ENCODE measurements at places on chromosomes 2 and 18. TPM values are rescaled to one million over a fixed set of nuclear protein-coding genes. Genes with fewer than 3 reads are reported as not detected.
A peak's percentile ranks its signal among the peaks of the same experiment; 100 is the strongest.

- DNase-seq: no peak
Measured at GRCh38 chr2:150325656-150326314, 161.7 kb downstream of the RND3 start.

The TMEFF2 gene
- 21.6 TPM for polyA plus RNA-seq

- peak; percentile 45 for DNase-seq
Measured at GRCh38 chr2:101619191-101619591, 78.3 kb upstream of the MAP4K4 start.

The RAB6C gene
- 0.33 TPM for polyA plus RNA-seq

The FEV gene
- not detected for polyA plus RNA-seq

DNA sequence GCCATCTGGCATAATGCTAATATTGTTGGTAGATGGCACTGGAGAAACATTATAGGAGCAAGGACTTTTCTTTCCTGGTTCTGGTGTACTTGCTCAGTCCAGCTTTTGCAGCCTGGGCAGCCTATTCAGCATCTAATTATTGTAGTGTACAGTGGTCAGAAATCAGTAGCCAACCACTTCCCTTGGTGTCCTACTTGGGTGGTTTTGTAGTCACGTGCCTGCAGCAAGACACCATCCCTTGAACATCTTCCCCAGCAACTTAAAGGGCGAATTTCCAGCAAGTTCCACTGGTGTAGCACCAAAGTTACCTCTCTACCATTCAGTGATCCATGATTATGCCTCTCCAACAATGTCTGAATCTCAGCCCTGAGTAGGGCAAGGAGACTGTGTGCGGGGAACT is 557.6 kb downstream of the SATB2 start:
- DNase-seq: no peak

DNA sequence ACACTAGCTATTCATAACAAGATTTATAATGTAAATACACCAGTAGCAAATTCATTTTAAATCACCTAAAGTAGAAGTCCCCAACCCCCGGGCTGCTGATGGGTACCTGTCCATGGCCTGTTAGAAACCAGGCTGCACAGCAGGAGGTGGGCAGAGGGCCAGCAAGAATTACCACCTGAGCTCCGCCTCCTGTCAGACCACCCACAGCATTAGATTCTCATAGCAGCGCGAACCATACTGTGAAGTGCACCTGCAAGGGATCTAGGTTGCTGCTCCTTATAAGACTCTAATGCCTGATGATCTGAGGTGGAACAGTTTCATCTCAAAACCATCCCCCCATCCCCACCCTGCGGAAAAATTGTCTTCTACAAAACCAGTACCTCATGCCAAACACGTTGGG is 71.3 kb downstream of the KANSL1L start:
- no peak for DNase-seq

- DNase-seq: no peak
Measured at GRCh38 chr2:239866350-239866749, 158.8 kb downstream of the NDUFA10 start.

DNA sequence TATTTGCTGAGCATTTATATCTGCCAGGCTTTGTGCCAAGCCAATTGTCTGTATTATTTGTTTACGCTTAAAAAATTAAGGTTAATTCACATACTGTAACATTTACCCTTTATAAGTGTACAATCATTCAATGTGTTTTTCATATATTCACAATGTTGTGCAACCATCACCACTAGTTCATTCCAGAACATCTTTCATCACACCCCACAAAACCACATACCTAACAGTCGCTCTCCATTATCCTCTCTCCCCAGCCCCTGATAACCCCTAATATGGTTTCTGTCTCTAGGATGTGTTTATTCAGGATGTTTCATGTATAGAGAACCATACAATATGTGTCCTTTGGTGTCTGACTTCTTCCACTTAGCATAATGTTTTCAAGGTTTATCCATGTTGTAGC is 234.1 kb downstream of the INSIG2 start:
- DNase-seq: no peak

GRCh38 chr2:219552382-219553167 is 8.7 kb downstream of the TMEM198 start:
- DNase-seq: peak; percentile 81

DNA sequence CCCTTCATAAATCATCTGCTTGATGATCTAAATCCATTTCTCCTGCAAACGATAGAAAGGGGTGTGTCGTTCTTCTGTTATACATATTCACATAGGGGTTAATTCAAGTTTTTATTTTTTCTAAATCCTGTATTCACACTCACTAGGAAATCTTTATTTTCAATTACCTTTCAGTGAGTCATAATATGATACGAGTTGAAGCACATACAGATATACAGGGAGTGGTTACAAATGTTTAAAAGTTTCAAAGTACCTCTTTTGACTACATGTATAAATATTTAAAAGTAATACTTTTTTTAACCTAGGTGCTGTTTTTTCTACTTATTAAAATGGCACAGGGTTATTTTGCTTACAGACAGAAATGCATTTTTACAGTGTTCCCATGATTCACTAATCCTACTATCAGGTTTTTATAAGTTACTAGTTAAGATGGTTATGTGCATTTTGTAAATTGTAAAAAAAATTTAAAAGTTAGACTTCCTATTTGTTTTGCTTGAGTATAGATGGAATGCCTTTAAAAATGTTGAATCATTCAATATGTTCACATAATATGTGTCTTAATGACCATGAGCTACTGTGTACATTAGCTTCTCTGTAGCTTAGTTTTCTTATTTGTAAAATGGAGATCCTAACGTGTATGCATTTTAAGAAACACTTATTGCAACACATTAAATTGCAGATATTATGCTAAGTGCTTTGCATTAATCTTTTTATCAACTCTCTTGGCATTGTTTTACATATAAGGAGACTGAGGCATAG is 1378.1 kb downstream of the DSC3 start:
- DNase-seq: no peak

DNA sequence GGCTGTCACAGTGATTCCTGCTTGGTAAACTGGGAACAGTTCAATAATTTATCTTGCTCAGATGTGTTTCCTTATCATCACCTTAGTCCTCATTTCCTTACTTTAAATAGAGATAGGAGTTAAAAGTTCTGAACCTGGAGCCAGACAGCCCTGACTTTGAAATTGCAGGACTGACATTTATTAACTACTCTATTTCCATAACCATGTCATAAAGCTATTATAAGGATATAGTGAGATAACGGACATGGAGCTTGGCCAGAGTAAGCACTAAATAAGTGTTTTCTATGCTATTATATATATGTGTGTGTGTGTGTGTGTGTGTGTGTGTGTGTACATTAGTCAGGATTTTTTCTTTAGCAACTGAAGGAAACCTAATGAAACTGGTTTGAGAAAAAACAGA is 13.1 kb downstream of the NT5DC4 start:
- no peak for DNase-seq

- DNase-seq: no peak
Measured at GRCh38 chr2:43179942-43180341, 46.5 kb downstream of the ZFP36L2 start.

GRCh38 chr2:174331595-174332216 is 3.0 kb upstream of the SP9 start:
- no peak for DNase-seq

The FBXO36 gene
- polyA plus RNA-seq: 2.2 TPM

GRCh38 chr2:48870503-48870902 is 115.0 kb upstream of the LHCGR start:
- DNase-seq: no peak

- no peak for DNase-seq
Measured at GRCh38 chr2:85873679-85874078, 15.1 kb downstream of the ST3GAL5 start.

The PARD6G gene
- polyA plus RNA-seq: 12.7 TPM

DNA sequence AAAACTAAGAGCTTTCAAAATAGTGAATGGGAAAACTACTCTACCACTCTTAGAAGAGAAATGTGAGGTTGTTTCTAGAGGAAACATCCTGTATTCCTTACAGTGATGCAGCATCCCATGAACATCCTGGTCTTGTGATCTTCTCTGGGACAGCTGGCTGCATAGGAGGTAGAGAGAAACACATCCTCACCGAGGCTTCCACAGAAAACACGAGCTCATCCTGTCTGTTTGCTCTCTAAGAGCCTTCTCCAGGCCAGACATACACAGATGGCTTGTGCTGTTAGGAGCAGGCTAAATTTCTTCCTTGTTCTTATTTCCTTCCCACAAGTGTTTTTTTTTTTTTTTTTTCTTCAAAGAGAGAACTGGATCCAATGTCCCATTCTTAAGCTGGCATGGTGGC is 14.7 kb upstream of the FZD7 start:
- no peak for DNase-seq

The ABCG8 gene
- 0.04 TPM for polyA plus RNA-seq

DNA sequence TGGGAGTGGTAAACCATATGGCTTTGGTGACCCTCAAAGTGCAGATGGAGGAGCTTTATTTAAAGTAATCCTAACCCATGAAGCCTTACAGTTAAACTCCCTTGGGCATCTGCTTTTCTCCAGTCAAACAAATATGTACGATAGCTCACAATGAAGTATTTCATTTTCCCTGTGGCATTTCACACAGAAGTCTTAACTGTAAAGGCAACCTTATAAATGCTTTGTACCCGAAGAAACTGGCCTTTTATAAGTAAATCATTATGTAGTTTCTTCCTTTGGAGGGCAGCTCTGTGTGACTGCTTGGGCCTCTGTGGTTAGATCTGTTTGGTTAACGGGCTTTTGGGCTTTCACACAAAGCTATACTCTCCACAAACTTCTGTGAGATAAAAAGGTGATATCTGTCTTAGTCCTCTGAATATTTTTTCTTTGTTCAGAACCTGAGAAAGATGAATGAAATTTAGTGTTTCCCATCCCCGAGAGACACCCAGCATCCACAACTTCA is 46.6 kb downstream of the SCN1A start:
- no peak for DNase-seq

The LINC00305 gene
- not detected for polyA plus RNA-seq

DNA sequence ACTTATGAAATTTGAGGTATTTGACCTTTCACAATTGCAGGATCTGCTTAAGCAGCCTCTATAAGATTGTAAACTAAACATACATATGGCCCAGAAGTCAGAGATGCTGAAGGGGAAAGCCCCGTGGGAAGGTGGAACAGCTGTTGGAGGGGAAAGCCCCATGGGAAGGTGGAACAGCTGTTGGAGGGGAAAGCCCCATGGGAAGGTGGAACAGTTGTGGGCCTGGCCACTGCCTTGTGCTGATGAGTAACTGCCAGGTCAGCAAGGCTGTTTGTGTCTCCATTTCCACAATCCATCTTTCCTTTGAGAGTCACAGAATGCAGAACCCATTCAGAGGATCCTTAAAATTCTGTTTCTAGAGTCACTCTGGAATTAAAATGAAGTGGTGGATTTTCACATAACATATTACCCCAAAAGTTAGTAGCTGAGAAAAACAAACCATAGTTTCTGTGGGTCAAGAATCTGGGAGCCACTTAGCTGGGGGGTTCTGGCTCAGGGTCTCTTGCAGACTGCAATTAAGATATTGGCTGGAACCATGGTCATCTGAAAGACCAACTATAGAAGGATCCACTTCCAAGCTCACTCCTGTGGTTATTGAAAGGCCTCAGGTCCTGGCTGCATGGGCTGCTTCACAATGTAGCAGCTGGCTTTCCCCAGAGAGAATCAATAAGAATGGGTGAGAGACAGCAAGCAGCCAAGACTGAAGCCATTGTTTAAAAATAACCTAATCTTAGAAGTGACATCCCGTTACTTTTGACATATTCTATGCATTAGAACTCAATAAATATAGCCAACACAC is 86.6 kb upstream of the CAVIN2 start:
- DNase-seq: no peak

GRCh38 chr2:113127646-113128570 is 510 bp downstream of the IL1RN start:
- DNase-seq: no peak

GRCh38 chr2:231049286-231050017 is 7.2 kb upstream of the PSMD1 start:
- DNase-seq: no peak

The MYOM1 gene
- polyA plus RNA-seq: 693 TPM

GRCh38 chr2:189613650-189614420 is 33.2 kb upstream of the SLC40A1 start:
- peak; percentile 39 for DNase-seq

The FAM124B gene
- 6.9 TPM for polyA plus RNA-seq

- DNase-seq: peak; percentile 31
Measured at GRCh38 chr2:3449086-3449485, 69.6 kb downstream of the TRAPPC12 start.

The IL37 gene
- not detected for polyA plus RNA-seq

All from muscle of back (tissue), 13 donors.